Daoy (cell line): ENCODE measurements at places on chromosomes 1 and 21. TPM values are rescaled to one million over a fixed set of nuclear protein-coding genes. Genes with fewer than 3 reads are reported as not detected.

SHISAL2A gene
- 0.17 TPM in 1 of 2 replicates, not detected in the other for total RNA-seq

PDZK1IP1 gene
- not detected in 2 replicates for total RNA-seq

INAVA gene
- 7.3 and 7.5 TPM in 2 replicates for total RNA-seq

S100B gene
- 0.23 TPM in 1 of 2 replicates, not detected in the other for total RNA-seq

PGLYRP4 gene
- total RNA-seq = not detected in 2 replicates

DNA sequence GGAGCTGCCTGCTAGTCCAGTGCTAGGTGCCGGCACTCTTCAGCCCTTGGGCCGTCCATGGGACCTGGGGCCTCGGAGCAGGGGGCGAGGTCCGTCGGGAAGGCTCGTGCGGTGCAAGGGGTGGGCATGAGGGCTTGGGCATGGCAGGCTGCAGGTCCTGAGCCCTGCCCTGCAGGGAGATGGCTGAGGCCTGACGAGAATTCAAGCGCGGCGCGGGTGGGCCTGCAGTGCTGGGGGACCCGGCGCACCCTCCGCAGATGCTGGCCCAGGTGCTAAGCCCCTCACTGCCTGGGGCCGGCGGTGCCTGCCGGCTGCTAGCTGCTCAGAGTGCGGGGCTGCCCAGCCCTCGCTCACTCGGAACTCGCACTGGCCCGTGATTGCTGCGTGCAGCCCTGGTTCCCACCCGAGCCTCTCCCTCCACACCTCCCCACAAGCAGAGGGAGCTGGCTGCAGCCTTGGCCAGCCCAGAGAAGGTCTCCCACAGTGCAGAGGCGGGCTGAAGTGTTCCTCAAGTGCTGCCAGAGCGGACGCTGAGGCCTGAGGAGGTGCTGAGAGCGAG, 467.0 kb downstream of the AGBL4 start:
- DNase-seq = no peak

DNA sequence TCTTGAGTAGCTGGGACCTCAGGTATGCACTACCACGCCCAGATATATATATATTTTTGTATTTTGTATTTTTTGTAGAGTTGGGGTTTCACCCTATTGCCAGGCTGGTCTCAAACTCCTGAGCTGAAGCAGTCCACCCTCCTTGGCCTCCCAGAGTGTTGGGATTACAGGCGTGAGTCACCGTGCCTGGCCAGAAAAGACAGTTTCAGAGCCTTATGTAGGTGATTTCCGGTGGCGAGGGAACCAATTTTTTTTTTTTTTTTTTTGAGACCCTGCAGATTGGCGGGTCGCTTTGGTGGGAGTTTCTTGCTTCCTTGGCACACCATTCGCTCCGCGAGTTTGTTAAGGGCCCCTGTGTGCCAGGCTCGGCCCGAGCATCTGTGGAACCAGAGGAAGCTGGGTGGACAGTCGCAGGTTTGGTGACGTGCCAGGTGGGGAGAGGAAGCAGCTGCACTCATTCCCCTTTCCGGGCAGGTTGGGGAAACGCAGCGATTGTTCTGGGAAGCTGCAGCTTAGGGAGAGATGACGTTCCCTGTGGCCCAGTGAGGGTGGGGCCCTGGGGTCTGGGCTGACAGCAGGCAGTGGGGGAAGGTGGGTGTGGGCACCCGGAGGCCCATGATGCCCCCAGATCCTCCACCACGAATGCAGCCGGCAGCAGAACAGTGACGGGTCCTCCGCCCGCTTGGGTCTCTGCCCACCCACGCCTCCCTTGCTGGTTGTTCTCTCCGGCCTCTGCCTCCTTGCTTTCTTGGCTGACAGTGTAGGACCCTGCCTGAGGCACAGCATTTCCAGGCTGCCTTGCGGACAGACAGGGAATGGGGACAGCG, 25.1 kb downstream of the SPSB1 start:
- peak; percentile 90 for DNase-seq

DNA sequence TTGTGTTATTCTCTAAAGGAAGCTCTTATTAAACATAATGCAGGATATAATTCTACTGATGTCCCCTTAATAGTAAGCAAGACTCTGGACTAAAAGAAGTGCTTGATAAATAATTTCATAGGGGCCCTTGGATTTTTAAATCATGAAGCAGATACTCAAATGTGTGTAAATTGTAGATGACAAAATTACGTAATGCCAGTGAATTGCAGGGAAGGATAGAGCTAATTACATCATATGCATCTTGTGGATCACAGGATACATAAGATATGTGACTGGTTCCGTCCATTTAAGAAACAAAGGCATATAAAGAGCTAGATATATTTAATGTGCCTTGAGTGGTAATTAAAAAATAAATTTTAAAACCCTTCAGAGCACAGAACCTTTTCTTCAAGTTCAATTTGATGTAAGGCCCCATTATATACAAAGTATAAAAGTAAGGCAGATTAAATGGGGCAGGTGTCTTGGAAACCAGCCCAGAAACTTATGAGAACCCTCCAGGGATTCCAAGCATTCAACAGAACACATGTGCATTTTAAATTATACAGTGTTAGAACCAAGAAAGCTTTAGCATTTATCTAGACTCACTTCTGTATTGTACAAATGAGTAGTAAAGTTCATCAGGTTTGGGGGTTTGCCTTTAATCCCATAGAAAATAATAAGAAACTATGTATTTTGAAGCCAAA, 190.4 kb downstream of the NCAM2 start:
- DNase-seq = no peak

DNA sequence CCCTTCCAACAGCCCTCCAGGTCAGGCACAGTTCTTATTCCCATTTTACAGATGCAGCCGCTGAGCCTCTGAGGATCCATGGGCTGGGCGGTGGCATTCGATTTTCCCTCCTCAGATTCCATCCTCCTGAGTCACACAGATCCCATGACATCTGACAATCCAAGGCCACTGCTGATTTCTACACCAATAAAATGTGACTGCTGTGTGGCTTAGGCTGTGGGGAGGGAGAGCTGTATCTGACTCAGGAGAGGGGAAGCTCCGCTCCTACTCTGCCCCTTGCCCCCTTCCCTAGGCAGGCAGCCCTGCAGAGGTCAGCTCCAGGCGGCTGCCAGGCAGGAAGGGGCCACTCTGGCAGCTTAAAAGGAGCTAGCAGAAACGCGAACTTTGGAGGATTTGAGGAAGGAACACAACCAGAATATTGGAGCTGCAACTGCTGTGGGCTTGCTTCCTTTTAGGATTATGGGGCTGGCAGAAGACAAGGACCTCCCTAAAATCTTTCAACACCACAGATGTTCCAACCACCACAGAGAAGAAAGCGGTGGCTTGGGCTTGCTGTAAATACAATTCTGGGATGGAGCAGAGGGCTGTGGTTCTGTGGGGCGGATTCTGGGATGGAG, 50.0 kb downstream of the MRPL37 start:
- DNase-seq = peak; percentile 83

GRCh38 chr1:29706936-29707335, 470.6 kb downstream of the PTPRU start:
- peak; percentile 85 for DNase-seq

GRCh38 chr21:30491963-30492428, at the start of gene KRTAP19-3:
Gene KRTAP19-3, minus strand, starts transcription at chr21:30492013. Its CDS starts 56 bp downstream, at chr21:30491957.
- no peak for DNase-seq

GRCh38 chr1:87464022-87464490, 135.4 kb downstream of the LMO4 start:
- no peak for DNase-seq

GRCh38 chr1:24203404-24203803, 16.3 kb upstream of the IFNLR1 start:
- DNase-seq = no peak

DNA sequence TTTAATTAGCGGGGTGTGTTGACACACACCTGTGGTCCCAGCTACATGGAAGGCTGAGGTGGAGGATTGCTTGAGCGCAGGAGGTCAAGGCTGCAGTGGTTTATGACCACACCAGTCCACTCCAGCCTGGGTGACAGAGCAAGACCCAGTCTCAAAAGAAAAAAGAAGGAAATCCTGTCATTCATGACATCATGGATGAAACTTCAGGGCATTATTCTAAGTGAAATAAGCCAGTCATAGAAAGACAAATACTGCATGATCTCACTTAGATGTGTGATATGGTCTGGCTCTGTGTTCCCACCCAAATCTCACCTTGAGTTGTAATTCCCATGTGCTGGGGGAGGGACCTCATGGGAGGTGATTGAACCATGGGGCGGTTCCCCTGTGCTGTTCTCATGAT, 82.6 kb downstream of the MT1HL1 start:
- DNase-seq = no peak

- DNase-seq = peak; percentile 53
Measured at GRCh38 chr1:154943649-154944400, 7.3 kb upstream of the PMVK start.

- no peak for DNase-seq
Measured at GRCh38 chr1:202578565-202578964, 131.7 kb downstream of the SYT2 start.

DNA sequence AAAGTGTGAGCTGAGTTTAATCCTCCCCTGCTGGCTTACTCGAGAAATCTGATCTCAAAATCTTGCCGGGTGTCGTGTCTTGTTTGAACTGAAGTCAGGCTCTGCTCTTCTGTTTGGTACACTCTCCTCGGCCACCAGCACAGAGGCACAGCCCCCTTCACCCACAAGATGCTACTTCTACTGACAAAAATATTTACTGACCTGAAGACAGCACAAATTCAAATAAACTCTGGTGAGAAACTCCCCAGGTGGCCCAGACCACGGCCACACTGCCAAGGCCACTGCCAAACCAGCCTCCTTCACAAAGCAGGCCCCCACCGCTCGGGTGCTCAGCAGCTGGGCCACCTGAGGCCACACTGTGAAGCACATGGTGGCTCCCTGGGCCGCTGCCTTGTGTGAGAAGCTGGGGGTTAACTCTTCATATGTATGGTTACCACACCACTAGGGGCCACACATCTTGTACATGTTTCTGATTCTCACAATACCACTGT, 80.6 kb downstream of the TGFBR3 start:
- no peak for DNase-seq

DNA sequence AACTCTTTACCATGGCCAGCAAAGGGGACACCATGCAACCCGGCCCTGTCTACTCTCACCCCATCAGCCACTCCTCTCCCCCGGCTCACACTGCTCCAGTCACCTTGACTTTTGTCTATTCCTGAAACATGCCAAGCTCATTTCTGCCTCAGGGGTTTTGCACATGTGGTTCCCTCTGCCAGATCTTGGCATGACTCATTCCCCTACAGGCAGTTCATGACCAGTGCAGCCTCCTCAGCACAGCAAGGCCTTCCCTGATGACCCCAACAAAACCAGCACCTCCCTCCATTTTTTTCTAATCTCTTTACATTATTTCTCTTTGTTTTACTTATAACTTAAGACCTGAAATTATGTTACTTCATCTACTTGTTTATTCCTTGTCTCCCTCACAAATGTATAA, 58.6 kb upstream of the GJB5 start:
- DNase-seq = peak; percentile 68

DNA sequence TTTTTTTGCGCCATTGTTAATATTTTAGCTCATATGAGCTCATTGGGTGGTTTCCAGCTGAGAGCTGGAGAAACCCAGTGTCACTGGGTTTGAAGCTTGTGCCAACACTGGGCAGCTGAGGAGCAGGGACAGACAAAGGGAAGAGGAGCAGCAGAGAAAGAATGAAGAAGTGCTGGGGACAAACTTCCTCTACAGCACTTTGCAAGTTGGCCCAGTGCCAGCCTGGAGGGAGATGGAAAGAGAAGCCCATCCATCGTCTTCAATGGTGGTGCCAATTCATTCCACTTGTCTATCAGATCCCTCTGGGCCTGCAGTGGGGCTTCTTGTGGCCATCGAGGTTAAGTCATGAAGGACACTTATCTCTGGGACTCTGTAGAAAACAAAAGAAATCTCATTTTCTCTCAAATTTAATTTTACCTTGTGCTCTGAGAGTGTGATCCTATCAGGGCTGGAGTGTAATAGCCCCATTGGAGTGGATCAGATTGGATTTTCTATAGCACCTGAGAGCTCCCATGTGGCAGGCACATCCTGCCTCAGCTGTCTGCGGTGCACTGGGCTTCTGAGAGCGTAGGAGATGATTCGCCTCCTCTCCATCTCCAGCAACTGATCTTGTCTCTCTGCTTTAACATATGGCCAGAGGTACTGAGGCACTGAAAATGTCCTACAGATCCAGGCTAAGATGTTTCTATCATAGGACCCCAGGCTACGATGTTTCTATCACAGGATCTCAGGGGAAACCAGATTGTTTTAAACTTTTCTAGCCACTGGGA, 114.7 kb downstream of the TNR start:
- no peak for DNase-seq

GRCh38 chr1:40312238-40313205, 4.6 kb downstream of the COL9A2 start:
- DNase-seq = no peak

DNA sequence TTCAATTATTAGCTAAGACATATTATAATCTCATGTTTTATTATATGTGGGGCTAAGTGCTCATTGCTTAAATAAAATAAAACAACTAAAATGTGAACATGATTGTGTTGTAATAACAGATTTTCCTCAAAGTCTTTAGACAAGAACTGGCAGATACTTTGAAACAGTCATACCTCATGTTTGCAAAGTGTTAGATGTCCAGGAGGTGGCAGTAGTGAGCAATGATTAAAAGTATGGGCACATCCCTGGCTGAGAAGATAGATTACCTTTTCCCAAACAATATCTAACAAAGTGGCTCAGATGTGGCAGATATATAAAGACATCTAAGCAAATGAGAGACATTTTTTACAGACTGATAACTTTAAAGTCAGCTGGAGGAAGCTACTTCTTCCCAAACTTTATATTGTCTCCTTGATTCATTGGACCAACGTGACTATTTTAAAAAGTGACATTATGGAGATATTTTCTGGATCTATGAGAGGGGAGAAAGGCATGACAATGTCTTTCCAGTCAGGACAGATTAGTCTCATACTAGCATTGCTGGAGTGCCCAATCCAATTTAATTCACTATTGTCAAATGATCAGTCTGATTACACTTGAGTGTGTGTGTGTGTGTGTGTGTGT, 269.8 kb downstream of the S1PR1 start:
- peak; percentile 19 for DNase-seq

- peak; percentile 81 for DNase-seq
Measured at GRCh38 chr1:26993237-26994019, at the start of gene TRNP1. Gene TRNP1, plus strand, starts transcription at chr1:26993692. Its CDS starts 95 bp downstream, at chr1:26993787.

- DNase-seq = no peak
Measured at GRCh38 chr1:191752342-191752741, 405.9 kb upstream of the RGS18 start.

DNA sequence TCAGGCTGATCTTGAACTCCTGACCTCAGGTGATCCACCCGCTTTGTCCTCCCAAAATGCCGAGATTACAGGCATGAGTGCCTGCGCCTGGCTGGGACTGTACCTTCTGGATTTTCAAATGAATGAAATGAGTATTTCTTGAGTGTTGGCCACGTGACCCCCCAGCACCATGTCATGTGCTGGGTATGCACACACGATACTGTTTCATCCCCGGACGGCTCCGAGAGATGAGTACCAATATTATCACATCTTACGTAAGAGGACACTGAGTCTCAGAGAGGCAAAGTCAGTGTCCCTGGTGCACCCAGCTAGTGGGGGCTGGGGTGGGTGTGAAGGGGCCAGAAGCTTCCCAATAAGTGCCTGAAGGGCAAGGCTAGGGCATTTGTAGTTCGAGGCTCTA, 780 bp upstream of the CROCC start:
- DNase-seq = no peak

- DNase-seq = no peak
Measured at GRCh38 chr1:219140303-219140877, 33.3 kb upstream of the LYPLAL1 start.
